ENCODE measurements at places on chromosomes 2 and 18.

DNA sequence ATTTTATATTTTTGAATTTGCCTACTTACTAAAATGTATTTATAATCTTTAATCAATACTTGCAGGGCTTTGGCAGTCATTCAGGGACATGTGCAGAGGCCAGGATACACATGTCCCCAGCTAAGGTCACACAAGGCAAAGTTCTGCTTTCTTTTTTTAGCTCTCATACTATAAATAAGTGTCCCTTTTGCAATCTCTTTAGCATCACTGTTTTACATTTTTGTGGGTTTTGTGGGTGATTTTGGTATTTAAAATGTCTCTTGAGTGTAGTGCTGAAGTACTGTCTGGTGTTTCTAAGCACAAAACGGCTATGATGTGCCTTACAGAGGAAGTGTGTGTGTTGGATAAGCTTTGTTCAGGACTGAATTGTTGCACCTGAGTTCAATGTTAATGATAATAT is 309.0 kb upstream of the GULP1 start:
- no peak for DNase-seq

DNA sequence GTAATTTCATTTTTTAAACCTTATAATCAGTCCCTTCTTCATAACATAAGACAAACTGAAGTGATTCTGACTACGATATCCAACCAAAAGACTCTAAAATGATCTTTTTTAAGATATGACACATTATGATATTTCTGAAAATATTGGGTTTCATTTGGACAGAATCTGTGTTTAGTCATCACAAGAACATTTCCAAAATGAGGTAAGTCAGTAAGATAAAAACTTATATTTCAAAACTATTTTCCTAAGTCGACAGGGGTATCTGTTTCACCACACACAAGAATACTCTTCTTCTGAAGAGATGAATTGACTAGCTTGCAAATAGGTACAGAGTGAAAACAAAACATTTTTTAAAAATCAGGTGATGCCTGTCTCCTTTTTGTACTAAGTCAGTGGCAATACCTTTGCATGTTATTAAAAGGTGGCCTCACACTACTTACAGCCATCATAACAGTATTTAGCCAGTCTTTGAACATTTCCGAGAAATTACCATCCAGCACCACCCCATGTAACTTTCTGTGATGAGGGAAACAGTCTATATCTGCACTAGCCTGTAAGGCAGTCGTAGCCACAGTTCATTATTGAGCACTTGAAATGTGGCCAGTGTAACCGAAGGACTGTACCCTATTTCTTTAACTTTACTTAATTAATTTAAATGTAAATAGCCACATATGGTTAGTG is 13.5 kb downstream of the STK39 start:
- DNase-seq = no peak

- no peak for DNase-seq
These were observed 929.2 kb downstream of the SLC4A3 start for GRCh38 chr2:220556658-220557057.

- no peak for DNase-seq
These were observed 27.7 kb upstream of the AP1S3 start for GRCh38 chr2:223865124-223865523.

DNA sequence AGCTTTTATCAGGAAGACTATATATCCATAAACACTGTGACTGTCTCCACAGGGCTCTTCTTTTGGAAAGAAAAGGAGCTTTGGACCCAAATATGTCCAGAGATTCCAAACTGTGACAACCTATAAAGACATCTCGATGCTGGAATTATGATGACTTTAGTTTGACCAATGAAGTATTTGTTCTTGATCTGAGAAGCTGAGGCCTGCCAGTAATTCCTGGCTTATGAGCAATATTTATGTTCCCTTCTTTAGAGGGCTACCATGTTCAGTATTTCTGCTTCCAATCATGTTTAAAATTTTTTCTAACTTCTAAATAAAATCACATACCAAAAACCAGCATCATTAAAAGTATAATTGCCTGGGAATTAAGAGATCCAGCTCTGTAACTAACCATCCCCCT is 41.1 kb downstream of the FEZ2 start:
- no peak for DNase-seq

DNA sequence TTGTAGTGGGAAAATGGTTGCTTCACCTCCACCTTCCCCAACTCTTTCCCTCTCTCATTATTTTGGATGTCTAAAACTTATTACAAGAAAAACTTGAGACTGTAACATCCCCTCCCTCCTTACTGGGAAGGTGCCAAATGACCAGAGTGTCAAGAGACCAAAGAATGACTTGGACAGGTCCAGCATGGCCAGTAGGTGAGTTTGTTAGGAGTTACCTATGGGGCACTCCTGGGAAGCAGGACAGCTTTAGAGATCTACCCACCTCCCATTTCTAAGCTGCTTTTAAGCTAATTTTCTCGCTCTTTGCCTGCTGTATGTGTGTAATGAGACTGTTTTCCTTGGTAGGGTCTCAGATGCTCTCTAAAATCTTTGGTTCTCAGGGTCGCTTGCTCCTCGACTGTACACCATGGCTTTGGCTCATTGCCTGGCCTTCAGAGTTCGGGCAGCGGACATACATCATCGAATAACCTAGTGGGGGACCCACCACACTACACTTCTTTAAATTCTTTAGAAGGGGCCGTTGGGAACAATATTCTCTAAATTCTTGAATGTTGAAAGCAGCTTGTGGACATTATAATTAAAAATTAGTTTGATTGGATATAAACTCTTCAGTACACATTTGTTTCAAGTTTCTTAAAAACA is 45.2 kb downstream of the SLC30A6 start:
- DNase-seq = no peak

- no peak for DNase-seq
These were observed 55.7 kb downstream of the SCN2A start for GRCh38 chr2:165294912-165295311.

GRCh38 chr18:57744211-57744694 is 58.9 kb downstream of the ATP8B1 start:
- DNase-seq = no peak

GRCh38 chr2:179266271-179266670 is 1.6 kb upstream of the SESTD1 start:
- no peak for DNase-seq

DNA sequence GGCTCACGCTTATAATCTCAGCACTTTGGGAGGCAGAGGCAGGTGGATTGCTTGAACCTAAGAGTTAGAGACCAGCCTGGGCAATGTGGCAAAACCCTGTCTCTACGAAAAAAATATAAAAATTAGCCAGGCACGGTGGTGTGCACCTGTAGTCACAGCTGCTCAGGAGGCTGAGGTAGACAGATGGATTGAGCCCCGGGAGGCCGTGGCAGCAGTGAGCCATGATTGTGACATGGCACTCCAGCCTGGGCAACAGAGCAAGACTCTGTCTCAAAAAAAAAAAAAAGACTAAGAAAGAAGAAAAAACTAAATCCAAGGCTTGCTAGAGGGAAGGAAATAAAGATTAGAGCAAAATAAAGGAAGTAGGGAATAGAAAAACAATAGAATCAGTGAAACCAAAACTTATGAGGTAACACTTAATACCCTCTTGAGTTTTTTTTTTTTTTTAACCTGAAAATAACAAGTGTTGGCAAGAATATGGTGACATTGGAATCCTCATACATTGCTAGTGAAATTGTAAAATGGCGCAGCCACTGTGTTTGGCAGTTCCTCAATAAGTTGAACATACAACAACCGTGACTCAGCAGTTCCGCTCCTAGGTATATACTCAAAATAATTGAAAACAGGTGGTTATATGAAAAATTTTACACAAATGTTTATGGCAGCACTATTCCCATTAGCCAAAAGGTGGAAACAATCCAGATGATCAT is 85.2 kb downstream of the EML4 start:
- no peak for DNase-seq

- DNase-seq = no peak
These were observed 211.6 kb downstream of the BCL2 start for GRCh38 chr18:63107931-63108330.

DNA sequence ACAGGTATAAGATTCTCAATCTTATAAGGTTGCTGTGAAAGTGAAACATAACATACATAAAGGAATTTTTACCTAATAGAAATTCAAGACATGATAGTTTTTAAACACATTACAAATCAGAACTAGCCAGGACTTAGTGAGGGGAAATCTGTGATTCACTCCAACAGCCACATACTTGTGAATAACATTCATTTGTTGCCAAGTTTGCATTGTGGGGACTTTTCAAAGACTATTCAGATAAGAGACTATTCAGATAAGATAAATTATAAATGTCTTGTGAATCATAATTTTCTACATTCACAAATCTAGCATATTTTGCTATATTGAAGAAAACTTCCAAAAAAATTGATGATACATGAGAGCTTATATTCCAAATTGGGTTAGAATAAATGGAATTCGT is 345.3 kb upstream of the CDH20 start:
- DNase-seq = no peak

DNA sequence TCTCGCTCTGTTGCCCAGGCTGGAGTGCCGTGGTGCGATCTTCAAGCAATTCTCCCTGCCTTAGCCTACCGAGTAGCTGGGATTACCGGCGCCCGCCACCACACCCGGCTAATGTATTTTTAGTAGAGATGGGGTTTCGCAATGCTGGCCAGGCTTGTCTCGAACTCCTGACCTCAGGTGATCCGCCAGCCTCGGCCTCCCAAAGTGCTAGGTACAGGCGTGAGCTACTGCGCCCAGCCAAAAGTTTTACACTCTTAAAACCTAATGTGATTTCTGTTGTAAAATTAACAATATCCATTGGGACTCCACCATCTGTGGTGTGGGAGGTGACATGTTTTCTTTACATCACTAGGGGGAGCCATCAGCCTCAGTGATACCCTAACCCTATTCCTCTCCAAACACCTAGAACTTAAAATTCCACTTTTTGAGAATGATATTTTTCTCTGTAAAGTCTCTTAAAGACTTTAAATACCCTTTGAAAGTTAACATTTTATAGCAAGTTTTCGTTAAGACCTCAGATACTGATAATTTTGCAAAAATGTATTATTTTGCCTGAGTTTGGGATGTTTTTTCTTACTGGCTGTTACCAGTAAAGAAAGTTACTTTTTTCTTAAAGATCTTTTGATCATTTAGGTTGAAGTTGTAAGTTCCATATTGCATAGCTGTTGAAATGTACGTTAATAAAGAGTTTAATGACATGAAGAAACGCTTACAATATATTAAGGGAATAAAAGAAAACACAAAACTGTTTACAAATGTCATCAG is 11.6 kb upstream of the EIF2AK2 start:
- no peak for DNase-seq

GRCh38 chr2:105645938-105646773 is 98.6 kb upstream of the NCK2 start:
- no peak for DNase-seq

DNA sequence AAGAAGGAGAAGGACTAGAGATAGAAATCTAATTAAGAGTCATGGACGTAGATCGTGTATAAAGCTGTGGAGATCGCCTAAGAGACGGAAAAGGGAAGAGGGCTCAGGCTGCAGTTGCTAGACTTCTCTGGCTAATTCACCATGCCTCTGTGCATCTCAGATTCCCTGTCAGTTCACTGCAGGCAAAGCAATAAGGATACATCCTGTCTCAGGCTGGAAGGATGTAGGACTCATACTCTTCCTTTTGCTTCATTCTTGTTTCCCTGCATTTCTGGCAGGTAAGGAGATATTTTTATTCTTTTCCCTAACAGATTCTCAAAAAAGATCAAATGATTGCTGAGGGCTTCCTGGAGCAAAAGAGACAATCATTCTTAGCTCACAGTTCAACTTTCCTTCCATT is 112.5 kb downstream of the AP1S3 start:
- DNase-seq = no peak

GRCh38 chr18:58554404-58554803 is 74.5 kb downstream of the ALPK2 start:
- no peak for DNase-seq

DNA sequence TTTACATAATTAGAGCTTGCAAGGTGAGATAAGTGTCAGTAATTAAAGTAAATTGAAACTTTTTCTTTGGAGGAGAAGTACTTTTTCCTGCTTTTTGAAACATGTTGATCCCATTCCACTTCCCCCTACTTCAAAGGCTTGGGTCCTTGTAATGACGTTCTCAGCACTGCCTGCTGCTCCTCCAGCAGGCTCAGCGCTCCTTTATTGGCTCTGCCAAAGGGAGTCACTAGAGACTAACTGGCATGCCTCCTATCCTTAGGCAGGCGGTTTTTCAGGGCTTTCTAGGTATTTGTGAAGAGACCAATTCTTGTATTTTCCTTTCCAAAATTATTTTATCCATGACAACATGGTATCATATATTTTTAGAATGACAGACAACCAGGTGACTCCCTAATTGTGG is 43.9 kb upstream of the ACADL start:
- DNase-seq = no peak

DNA sequence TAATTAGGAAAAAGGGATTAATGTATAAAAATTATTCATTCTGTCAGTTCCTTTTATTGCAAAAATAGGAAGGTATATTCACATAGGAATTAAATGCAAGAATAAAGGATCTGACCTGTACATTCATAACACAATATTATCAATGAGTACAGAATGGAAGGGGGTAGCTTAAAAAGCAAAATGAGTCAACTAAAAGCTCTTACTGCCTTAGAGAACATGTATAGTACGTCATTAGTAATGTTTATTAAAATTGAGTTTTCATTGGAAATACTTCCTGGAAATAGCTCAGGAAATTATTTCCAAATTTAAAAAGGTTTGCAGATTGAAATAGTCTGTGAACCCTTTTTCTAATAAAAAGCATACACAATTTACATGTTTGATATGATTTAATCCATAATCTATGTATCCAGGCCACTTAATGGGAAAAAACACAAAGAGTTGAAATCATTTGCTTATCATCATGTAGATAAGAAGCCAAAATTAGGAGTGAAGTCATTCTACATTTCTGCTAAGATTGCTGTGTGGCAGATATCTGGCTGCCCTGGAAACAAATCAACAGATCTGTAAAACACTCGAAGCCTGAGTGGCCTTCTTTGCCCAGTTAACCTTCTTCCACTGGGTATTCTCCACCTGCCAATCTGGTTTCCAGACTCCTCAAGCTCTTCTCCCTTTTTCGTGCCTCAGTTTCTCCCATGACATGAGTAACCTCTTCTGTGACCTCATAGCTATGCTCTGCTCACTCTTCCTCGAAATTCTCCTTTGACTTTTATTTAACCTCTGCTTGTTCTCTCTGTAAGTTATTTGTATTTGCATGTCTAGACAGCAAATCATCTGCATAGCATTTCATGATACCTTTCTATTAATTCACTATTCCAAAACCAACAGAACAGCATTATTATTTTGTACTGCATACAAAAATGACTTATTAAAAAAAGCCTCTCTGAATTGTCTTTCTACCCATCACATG is 181.2 kb upstream of the REV1 start:
- no peak for DNase-seq

- DNase-seq = no peak
These were observed 98.7 kb downstream of the COPS8 start for GRCh38 chr2:237184192-237184918.

DNA sequence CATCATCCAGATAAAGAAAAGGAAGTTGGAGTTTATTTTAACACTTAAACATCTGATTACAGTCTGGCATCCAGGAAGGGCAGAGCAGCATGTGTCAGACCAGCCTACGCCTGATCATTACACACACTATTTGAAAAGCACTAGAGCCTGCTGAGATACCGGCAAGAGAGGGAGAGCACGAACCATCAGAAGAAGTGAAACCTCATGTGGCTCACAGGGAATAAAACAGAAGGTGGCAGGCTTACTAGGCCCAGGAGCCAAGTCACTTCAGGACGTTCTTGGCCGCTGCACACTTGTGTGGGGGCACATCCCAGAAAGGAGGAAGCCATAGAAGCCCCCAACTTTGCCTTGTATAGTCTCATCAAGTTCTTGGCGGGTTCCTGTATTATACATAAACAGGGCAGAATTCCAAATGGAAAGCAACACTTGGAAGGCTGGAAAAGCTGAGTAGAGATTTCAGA is 105.5 kb downstream of the UGGT1 start:
- DNase-seq = no peak

- DNase-seq = no peak
These were observed 680.3 kb upstream of the ACVR2A start for GRCh38 chr2:147164563-147164962.
